ENCODE measurements at places on chromosomes 11 and 22.

DNA sequence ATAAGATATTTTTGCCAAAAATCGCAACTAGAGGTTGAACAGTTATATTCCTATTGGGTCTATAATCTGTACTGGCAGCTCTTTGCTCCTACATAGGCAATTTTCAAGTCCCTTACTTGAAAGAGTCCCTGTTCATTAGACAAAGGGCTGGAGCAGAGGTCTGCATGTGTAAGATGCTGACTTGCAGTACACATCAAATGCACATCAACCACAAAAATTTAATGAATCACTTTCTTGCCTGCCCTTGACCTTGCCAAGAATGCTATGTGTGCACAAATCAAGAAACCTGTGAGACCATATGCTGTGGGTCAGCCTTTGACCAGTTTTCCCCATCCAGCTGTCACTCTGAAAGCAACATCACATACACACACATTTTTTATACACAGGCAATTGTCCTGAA is 661.5 kb downstream of the LRRC4C start:
- DNase-seq = no peak

- no peak for DNase-seq
Measured at GRCh38 chr11:130420478-130421198, 7.8 kb downstream of the ADAMTS8 start.

- no peak for DNase-seq
Measured at GRCh38 chr11:66293352-66293751, 1.7 kb downstream of the TMEM151A start.

DNA sequence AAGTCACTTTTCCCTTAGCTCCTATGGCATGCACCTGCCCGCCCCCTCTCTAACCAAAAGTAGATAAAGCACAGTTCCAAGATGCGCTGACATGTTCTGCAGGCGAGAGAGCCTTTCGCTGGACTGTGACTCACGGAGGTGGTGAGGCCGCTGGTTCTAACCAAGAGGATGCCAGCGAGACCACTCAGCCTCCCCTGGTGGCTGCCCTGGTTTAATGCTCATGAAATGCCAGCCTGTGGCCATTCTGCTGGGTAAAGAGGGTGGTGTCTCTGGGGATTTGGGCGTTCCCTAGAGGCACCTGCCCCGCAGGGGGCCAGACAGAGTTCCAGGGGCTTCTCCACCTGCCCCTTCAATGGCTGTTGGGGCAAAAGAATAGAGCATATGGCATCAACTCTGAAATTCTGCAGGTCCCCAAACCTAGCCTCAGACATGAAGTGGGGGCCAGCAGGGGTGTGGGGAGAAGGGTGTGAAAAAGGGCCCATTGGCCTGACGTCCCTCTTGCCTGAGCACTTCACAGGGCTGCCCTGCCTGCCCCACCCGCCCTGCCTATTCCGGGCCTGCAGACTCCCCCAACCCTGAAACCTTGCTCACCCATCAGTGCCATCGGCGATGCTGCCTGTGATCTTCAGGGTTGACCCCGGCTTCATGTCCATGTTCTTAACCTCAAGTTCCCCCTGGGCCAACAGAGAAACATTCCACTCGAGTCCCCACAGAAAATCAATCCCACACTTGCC is 8.5 kb downstream of the LGALS2 start:
- DNase-seq = no peak

DNA sequence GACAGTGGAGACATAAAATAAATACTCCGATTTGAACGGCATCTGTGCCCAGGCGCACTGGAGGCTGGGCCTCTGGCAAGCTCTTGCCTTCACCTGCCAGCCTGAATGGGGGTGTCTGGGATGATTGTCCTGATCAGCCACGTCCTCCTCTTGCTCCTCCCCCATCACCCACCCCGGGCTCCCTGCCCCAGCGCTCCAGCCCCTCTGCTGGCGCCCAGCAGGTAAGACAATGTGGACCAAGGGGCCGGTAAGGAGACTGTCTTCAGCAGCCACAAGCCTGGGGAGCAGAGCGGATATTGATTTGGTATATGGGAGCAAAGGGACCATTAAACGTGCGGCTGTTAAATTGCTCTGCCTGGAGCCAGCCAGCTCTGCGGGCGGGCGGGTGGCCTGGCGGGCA is 24.9 kb downstream of the WNT11 start:
- no peak for DNase-seq

GRCh38 chr22:39153220-39153717 is 789 bp upstream of the CBX7 start:
- DNase-seq = no peak

GRCh38 chr11:12215181-12215593 is 104.8 kb downstream of the MICAL2 start:
- no peak for DNase-seq

DNA sequence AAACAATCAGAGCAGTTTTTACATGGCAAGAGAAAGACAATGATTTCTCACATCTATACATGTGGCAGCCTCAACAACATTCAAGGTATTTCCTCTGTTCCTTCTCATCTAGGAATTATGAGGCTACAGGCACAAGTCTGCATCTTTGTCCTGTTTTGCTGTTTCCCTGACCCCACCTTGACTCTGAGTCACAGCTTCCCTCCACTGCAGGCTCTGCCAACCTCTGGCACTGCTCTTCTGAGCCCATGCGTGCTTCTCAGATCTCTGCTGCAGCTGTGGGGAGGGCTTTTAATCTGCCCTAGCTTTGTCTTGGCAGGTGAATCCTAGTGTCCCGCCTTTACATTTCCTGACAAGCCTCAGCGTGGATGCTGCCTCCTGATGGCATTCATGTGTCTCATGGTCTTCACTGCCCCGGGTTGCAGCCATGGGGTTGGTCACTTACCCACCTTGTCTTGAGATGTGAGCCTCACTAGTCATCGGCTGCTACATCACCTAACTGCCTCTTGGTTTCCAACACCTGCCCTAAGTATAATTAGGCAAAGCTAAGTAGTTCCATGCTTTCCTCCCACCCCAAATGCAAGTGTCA is 578.5 kb downstream of the TBC1D22A start:
- no peak for DNase-seq

DNA sequence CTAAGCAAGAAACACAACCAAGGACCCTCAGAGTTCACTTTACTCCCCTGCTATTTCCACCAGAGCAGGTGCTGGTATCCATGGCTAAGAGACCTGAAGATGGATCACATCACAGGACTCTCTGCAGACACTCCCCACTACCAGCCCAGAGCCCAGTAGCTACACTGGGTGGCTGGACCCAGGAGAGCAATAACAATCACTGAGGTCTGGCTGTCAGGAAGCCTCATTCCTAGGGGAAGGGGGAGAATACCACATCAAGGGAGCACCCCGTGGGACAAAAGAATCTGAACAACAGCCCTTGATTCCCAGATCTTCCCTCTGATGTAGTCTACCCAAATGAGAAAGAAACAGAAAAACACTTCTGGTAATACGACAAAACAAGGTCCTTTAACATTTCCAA is 9.0 kb upstream of the MMP7 start:
- no peak for DNase-seq

DNA sequence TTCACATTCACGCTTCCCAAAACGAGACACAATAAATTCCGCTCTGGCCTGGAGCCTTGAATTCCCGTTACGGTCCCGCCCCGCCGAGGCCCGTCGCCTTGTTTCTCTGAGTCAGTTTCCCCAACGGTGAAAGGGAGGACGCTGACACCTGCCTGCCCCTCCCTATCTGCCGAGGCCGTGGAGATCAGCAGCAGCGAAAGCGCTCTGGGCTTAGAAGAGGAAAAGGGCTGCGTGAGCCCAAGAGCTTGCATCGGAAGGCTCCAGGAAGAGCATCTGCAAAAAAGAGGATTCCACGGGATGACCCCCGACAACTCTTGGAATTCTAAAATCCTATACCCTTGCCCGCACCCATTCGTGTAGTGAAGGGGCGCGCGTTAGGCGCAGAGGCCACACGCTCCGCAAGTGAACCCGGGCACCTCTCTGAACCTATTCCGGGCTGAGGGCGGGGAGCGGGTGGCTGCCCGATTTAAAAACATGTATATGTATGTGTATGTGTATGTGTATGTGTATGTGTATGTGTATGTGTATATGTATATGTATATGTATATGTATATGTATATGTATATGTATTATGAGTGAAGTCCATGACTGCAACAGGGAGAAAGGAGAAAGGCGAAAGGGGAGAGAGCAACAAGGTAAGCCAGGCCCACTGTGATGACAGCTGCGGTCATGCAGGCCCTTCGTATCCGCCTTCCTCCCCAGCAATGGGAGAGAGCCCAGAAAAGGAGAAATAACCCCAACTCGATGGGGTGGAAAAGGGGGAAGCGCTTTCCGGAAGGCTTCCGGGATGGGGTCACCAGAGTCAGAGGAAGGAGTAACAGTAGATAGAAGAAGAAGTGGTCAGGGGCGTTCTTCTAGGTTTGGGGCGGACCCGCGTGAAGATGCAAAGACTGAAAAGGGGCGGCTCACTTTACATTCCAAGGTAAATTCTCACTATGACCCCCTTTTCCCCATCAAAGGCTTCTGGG is 948 bp upstream of the MRTFA start:
- DNase-seq = peak; percentile 44

GRCh38 chr22:38180841-38181452 is 683 bp downstream of the PLA2G6 start:
- peak; percentile 40 for DNase-seq

- no peak for DNase-seq
Measured at GRCh38 chr11:75635066-75635862, 33.6 kb downstream of the MAP6 start.

DNA sequence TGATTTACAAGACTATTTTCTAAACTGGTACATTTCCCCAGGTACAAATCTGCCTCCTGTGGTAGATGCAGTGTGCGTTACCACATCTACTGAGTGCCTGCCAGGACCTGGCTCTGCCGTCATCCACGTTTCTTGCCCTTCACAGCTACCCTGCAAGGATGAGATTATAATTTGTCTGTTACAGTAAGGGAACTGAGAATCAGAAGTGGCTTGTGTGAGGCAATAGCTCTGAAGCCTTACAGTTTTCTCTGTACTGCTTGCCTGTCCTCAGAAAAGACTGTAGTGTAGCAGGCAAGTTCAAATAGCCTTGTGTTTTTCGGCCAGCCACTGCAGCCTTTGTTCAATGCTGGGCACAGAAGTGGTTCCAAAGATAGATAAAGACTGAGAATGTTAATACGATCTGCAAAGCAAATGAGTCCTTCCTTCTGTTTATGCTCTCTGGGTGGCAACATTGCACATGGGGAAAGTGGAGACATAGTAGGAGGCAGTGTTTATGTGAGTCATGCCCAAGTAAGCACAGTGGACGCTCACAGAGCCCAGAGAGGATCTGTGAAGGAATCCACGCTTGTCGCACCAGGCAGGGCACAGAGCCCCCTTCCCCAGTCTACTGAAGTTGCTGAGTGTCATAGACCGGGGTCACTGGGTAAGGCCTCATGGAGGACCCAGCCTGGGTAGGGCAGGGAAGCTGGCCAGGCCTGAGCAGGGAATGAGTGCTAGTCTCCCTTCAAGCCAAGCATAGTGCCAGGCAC is 49.1 kb downstream of the MICAL2 start:
- DNase-seq = no peak

DNA sequence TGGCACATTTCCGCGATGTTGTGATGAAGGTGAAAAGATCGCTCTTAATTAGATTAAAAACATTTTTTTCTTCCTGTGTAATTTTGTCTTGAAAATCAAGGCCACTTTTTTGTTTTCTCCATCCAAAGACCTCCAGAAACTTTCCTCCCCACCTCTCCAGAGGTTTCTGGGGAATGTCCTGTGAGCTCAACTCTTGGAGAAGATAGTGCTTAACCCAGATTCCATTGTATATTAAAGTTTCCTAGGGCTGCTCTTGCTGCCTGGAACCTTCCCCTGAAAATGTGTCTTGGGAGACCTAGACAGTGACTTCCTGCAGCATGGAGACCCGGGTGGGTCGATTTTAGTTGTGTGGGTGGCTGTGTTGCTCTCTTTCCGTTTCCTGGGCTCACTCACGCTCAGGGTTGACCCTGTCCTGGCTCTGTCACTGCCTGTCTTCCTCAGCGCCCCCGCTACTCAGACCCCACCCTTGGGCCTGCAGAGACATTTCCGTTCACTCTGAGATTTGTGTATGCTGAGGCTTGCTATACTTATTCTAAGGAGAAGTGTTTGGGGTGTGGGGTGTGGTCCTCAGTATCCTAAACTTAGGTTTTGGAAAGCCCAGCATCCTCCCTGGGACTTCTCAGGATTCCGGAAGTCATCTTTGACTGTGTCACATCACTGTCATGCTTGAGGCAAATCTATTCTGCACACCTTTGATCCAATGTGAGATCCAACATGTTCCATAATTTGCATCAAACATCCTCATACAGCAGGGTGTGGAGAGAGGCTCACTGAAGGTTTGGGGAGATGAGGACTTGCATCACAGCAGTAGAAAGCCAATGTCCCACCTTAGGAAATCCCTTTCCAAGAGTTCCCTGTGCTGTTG is 47.2 kb downstream of the KCNQ1OT1 start:
- no peak for DNase-seq

DNA sequence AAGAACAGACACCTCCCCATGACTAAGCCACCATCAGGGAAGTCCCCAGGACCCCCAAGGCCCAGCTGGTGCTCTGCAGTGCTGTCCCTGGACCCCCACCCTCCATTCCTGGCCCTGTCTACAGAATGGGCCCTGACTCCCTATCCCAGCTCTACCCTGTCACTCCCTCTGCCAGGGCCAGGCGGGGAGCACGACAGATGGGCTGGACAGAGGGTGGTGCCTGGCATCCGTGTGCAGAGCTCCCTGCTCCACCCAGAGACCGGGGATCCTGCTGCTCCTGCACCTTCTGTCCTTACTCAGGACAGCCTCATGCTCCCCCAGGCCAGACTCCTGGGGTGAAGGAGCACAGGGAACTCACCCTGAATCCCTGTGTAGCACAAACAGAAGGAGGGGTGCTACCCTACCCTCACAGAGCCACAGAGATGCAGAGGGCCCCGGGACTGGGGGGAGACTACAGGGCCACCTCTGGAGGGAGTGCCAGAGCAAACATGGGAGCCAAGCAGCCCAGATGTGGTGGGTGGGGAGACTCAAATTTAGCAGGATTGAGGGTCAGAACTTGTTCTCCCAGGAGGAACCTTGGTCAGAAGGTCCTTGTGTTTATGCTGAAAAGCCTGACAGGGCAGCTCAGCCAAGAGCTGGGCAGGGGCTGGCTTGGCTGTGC is 2.0 kb downstream of the ARVCF start:
- DNase-seq = no peak

DNA sequence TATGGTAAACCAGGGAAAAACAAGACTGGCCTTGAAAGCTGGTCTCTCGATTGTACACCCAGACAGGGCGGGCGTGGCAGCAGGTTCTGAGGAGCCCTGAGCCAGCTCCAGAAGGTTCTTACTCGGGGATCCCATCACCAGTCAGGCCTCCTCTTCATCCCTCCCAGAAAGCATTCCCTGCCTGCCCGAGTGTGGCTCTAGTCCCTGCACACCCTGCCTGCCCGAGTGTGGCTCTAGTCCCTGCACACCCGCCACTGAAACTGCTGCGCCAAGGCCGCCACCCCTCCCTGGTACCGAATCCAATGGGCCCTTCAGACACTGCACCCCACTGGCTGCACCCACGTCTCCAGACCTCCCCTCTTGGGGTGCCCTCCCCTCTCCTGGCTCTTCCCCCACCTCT is 30.1 kb downstream of the KIAA0930 start:
- DNase-seq = no peak

DNA sequence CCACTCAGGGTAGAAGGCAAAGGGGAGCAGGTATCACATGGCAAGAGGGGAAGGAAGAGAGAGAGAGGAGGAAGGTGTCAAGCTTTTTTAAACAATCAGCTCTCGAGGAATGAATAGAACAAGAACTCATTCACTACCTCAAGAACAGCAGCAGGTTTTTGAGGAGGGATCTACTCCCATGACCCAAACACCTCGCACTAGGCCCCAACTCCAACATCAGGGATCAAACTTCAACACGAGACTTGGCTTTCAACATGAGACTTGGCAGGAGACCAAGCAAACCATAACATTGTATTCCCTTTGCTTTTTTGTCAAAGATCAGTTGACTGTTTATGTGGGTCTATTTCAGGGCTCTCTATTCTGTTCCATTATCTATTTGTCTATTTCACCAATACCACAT is 26.9 kb upstream of the APOBEC3A start:
- DNase-seq = no peak

- DNase-seq = no peak
Measured at GRCh38 chr11:128420265-128420664, 167.1 kb downstream of the ETS1 start.
